Stimulated activated CD4-positive, alpha-beta T cell treated with anti-CD3 and anti-CD28 coated beads, Interleukin-15, amount 100 ng/mL, for 24 hours (primary cell): ENCODE measurements at places on chromosomes 1 and 21.

DNA sequence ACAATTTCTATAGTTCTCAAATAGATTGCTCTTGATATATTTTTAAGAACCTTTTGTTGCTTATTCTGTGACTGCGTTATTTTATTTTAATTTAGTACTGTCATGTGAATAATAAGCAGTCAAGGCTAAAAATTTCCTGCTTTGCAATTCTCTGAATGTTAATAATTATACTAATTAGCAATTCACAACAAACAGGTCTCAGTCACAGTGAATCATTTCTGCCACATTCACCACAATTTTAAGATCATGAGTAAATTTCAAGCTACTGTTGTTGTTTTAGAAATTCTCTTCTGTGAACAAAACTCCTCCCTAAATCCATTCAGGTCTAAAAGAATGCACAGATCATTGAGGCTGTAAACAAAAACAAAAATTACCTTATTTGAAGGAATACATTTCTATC is 339.6 kb upstream of the DPYD start:
- DNase-seq: no peak

- no peak for DNase-seq
Observed at GRCh38 chr21:44594406-44594916, 2.2 kb upstream of the KRTAP10-6 start.

DNA sequence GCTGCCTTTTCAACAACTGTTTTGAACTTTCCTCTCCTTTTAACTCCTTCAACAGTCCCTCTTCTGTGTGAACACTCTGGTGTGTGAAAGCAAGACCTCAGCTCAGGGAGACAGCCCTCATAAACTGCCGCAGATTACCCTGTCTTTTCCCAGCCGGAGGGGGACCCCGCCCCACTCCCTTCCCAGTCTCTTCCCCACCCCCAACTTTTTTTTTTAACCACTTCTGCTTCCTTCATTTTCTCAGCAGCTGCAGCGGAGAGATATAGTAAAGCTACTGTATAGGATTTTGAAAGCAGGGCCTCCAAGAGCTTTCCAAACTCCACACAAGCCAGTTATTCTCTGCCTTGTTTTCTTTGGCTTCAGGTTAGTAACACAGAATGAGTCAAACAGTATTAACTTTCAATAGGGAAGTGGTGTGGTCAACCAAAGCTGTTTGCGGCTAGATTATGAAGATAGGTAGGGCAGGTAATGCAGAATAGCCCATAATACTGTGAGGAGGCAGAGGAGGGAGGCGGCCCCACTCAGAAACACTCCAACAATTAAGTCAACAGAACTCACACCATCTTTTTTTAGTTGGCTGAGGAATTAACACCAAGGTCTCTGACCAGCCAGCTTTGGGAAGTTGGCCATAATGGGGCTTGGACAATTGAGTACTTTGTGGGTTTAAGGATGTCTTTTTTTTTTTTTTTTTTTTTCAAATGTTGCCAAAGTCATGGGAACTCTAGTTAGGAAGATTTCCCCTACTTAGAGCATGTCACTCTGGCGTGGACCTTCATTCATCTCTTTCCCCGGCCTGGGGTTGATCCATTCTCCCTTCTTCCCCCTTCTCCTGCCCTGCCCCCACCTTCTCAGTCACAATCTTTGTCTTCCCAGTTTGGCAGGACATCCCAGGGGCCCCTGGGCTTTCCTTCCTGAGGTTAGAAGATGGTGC is 177.0 kb downstream of the CLIC6 start:
- peak; percentile 53 for DNase-seq

DNA sequence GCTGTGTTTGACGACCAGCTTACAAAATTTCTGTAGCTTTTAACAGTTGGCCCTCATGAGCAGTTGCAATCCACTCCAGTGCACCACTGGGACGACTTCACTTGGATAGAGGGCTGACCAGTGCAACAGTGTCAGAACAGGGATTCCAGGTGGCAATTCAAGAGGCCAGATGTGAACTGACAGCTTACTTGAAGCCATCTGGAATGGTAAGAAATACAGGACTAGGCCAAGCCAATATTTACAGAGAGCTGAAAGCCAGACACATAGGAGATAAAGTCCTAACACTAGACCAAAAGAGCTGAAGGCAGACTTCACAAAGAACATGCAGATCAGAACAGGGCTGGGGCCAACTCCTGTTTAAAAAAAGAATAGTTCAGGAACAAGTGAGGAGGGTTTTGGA is 93.5 kb upstream of the NFIA start:
- no peak for DNase-seq

GRCh38 chr1:157652859-157653493 is 47.6 kb downstream of the FCRL3 start:
- no peak for DNase-seq

DNA sequence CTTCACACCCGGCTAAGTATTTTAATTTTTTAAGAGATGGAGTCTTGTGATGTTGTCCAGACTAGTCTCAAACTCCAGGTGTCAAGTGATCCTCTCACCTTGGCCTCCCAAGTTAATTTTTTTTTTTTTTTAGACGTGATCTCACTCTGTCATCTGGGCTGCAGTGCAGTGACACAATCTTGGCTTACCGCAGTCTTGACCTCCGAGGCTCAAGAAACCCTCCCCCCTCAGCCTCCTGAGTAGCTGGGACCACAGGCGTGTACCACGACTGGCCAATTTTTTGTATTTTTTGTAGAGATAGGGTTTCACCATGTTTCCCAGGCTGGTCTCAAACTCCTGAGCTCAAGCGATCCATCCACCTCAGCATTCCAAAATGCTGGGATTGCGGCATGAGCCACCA is 11.7 kb upstream of the IFNLR1 start:
- DNase-seq: no peak
